ENCODE measurements at places on chromosomes 1 and 21. TPM values are rescaled to one million over a fixed set of nuclear protein-coding genes. Genes with fewer than 3 reads are reported as not detected.

GRCh38 chr1:241611063-241611462 is 29.1 kb downstream of the CHML start:
- peak; percentile 70 for DNase-seq

GRCh38 chr1:240575981-240576662 is 35.8 kb downstream of the GREM2 start:
- DNase-seq, result no peak

GRCh38 chr1:235739631-235740030 is 90.0 kb upstream of the GNG4 start:
- no peak for DNase-seq

- no peak for DNase-seq
Measured at GRCh38 chr1:117188170-117188815, 22.4 kb downstream of the VTCN1 start.

DNA sequence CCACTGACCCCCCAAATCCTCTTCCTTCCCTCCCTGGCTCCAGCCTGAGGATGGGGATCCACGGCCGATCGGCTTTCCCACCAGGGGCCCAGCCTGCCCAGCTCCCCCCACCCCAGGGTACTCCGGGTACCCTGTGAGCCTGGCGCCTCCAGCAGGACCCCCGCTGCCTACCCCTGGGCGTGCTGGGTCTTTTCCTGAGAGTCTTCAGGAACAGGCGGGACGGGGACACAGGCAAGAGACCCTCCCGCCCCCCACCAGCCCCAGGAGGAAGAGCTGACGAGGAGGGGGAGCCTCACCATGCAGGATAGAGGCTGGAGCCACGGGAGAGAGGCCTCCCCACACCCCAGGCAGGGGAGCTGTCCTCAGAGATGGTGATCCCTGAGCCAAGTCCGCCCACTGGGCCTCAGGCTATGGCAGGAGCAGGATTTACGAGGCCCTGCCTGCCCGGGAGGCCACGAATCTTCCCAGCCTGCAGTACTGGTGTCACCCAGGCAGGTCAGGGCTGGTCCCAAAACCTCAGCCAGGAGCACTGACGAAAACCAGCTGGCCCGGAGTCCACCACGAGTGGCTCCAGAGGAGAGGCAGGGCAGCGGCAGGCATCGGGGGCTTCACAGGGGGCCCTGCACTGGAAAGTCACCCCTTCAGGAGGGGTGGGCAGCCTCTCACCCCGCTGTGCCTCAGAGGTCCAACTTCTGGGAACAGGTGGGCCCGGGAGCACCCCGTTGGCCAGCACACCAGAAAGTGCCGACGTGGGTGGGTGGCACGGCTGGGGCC is 58.0 kb downstream of the MEGF6 start:
- peak; percentile 67 for DNase-seq

DNA sequence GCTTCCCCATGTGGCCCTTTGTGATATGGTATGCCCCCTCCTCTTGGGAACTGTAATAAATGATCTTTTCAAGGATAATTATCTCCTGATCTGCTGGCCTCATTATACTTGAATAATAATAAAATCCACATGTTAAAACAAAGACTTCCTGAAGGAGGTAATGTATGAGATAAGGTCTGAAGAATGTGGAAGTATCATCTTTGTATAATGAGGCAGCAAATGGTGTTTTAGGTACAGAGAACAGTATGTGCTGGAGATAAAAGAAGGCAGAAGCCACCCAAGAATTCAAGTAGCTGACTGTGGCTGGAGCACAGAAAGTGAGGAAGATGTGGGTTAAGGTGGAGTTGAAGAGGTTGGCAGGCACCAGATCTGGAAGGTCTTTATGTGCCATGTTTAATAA is 12.8 kb upstream of the COG2 start:
- no peak for DNase-seq

GRCh38 chr1:83960669-83961277 is 38.2 kb downstream of the TTLL7 start:
- no peak for DNase-seq

GRCh38 chr1:246106342-246106763 is 400.7 kb downstream of the SMYD3 start:
- DNase-seq, result no peak

DNA sequence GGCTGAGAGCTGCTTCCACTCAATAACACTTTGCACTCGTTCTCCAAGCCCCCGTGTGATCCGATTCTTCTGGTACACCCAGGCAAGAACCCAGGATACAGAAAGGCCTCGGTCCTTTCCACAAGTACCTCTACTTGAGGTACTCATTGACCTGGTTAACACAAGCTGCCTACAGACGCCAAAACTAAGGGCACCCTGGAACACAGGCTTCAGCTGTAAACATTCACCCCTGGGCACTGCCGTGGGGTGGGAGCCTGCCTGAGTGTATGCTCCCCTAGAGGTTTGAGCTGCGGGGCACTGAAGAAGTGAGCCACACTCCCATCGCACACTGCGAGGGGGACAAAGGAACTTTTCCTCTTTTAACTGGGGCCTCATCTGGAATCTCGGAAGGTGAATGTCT is 30.5 kb downstream of the LRRC3 start:
- no peak for DNase-seq

GRCh38 chr1:190832511-190832910 is 354.8 kb upstream of the BRINP3 start:
- DNase-seq, result no peak

DNA sequence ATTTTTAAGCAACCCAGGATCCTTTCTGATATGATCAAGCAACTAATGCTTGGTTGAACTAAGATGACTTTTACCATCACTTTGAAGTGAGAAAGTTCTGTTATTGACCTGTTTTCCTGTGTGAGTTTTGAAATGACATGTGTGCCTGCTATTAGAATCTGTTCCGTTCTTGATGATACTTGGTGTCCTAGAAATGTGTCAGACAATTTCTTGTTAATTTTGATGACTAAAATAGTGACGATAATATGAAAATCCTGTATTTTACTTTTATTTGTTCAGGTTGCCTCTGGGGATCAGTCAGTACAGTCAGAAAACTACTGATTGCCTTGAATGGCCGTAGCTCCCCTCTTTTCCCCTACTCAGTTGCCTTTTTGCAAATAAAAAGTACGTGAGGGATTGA is 228.0 kb downstream of the RYR2 start:
- no peak for DNase-seq

DNA sequence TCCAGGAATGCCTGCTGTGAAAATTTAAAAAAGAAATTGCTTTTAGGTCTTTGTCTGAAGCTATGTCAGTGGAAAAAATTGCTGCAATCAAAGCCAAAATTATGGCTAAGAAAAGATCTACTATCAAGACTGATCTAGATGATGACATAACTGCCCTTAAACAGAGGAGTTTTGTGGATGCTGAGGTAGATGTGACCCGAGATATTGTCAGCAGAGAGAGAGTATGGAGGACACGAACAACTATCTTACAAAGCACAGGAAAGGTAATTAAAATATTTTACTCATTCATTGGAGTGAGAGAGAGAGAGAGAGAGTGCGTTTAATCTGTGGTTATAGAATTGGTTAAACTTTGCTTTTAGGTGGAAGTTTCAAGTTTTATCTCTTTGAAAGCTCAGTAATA is 20.0 kb downstream of the CDC73 start:
- no peak for DNase-seq

DNA sequence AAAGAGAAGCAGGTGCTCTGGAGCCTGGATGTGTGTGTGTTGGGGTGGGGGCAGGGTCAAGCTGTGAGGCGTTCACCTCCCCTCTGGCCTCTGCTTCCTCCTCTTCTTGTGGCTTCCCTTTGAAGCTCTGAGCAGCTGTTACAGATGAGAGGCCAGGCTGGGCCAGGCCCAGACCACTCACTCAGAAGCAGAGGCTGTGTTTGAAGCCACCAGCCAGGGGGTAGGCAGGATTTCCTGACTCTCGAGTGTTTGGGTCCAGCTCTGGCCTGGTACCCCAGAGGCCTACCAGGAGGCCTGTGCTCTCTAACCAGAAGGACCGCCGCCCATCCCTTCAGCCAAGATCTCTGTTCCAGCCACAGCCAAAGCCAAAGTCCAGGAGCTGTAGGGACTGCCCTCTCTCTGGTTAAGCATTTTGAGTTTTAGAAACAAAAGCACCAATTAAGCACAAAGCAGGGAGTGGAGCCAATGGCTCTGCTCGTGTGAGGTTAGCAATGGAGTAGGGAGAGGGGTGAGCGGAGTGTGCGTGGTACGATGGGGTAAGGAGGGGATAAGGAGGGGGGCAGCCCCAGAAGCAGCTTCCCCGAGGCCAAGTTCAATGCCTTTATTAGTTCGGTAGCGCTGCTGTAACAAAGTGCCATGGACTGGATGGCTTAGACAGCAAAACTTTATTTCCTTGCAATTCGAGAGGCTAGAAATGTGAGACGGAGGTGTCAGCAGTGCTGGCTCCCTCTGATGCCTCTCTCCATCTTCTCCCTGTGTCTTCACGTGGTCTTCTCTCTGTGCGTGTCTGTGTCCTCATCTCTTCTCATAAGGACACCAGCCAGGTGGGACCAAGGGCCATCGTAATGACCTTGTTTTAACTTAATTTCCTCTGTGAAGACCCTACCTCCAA is 20.5 kb downstream of the RCSD1 start:
- DNase-seq, result no peak

The SERPINC1 gene
- total RNA-seq, result 0.32 TPM

The ADCY10 gene
- total RNA-seq, result 0.24 TPM

The CRYAA gene
- not detected for total RNA-seq

The FAAH gene
- not detected for total RNA-seq

The MAP3K7CL gene
- 12.9 TPM for total RNA-seq

The MIXL1 gene
- not detected for total RNA-seq

The NASP gene
- 75.3 TPM for total RNA-seq

The TAS1R1 gene
- not detected for total RNA-seq
